COR-L47 (cell line): ENCODE measurements at places on chromosomes 12 and 14.

DNA sequence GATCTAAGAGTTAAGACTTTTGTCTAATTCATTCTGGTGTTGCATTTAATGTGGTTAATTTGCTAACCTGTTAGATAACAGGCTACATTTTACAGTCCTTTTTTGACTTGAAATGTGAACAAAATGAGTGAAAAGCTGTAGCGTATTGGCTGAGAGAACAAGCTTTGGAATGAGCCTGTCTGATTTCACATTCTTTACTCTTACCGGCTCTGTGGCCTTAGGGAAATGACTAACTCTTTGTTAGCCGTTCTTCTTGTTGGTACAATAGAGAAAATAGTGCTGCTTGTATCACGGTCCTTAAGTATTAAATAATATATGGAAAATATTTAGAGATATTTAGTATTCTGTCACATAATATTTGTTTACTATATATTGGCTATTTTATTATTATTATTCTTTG, 1.9 kb downstream of the MNAT1 start:
- DNase-seq, result no peak

DNA sequence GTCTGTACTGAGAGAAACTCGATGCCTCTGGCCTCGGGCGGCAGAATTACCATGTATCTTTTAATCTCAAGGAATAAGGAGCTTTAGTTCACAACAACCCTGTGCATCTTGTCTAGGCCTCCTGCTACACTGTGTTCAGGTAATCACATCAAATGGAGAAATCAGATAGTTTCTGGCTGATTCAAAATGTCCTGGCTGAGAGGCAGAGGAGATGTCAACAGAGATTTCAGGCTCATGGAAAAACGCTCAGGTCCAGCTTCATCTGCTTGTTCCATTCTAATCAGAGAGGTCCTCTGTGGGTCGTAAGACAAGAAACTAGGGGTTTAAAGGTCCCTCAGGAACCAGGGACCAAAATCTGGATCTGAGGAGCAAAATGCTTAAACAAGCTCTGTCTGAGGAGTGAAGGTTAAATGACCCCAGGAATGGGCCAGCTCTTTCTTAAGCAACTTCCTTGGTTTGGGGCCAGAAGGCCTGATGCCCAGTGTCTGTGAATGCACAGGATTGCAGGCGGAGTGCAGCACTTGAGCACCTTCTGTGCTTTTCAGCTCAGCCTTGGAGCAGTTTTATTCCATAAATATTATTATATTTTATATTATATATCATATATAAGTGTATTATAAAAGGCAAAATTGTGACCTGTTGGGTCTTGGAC, 170.2 kb upstream of the PRICKLE1 start:
- no peak for DNase-seq

GRCh38 chr12:52552055-52552454, 890 bp downstream of the KRT71 start:
- DNase-seq, result no peak

GRCh38 chr12:126488806-126489205, 1423.6 kb downstream of the AACS start:
- no peak for DNase-seq

GRCh38 chr12:21144309-21144708, 13.3 kb downstream of the SLCO1B1 start:
- no peak for DNase-seq

DNA sequence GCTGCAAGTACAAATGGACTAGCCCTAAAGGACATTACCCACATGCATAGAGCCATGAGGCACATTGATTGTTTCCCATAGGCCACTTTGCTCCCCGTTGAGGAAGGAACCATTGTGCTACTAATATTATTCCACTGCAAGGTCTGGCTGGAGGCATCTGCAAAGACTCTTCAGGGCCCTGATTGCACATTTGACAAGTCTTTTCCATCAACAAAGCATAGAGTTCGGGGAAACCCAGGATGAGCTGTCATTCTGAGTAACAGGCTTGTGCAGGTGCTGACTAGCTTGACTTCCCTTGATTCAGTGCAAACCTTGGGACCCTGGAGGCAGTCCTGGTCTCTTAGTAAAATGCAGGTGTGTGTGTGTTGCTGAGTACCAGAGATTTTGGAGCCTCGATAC, 73.8 kb downstream of the SUSD6 start:
- no peak for DNase-seq

DNA sequence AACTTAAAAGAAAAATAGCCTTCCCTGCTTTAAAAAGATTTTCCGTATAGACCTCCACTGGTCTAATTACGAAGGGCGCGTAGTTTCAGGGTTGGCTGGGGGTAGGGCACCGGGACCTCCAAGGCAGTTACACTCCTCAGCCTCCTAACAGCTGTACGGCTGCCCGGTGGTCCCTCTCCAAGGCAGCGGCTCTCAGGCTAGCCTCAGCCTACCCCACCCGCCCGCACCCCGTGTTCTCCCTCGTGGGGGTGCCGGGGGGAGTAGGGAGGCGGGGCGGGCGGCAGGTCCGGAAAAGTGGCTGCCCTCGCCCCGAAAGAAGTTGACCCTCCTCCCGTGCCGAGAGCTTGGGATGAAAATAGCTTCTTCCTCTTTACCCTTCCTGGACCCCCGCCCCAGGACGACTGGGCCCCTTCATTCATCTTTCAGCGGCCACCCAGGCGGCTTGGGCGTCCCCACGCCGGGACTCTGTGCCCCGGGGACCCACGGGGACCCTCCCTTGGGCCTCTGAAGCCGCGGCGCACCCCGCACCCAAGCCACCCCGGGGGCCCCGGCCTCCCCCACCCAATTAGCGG, 991 bp upstream of the RCOR1 start:
- peak; percentile 44 for DNase-seq

DNA sequence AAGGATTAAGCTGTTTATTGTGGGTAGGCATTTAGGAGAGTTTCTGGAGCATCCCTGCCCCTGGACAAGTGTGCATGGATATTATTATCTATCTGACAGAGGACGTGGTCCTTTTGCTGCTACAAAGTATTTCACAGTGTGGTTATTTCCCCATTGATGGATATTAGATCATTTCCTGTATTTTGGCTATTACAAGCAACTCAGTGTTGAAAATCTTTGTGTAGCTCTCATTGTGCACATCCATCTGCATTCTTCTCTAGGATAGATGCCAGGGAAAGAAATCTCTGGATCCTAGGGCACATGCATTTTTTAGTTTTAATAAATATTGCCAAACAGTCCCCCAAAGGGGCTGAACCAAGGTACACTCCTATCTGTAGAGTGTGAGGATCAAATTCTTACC, 154.3 kb upstream of the SRRM4 start:
- no peak for DNase-seq

DNA sequence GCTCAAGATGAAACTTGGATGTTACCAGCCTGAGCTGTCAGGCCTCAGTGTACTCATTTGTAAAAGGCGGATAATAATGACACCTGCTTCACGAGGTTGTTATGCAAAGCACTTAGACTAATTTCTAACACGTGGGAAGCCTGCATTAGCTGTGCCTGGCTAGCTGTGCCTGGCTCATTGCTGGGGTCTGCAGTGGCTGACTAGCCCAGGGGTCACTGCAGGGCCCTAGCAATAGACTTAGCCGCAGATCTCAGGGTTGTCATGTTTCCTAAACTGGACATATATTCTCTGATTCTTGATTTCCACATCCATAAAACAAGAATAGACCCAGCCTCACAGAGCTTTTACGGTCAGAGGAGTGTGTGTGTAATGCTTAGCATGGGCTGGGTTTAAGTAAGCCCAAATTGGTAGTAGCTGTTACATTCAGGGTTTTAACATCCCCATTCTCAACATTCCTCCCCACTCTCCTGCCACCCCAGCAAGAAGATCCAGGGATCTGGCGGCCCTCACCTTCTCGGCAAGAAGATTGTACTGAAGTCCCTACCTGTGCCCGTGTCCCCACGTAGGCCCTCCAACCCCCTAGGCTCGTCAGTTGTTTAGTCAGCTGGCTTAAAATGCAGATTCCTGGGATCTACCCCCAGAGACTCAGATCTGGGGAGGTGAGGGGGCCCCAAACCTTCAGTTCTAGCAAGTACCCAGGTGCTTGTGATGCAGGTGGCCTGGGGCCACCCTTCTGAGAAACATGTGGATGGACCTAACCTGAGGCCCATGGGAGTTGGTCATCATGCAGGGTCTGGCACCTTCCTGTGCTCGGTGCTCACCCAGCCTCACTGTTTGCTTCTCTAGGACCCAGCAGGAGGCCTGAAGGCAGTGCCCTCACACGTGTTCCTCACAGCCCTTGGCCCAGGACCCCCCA, 8.6 kb downstream of the NR4A1 start:
- DNase-seq, result peak; percentile 56

GRCh38 chr12:27560126-27560525, 36.1 kb downstream of the PPFIBP1 start:
- DNase-seq, result no peak

- DNase-seq, result no peak
Observed at GRCh38 chr14:100677554-100678468, 48.9 kb upstream of the DLK1 start.

DNA sequence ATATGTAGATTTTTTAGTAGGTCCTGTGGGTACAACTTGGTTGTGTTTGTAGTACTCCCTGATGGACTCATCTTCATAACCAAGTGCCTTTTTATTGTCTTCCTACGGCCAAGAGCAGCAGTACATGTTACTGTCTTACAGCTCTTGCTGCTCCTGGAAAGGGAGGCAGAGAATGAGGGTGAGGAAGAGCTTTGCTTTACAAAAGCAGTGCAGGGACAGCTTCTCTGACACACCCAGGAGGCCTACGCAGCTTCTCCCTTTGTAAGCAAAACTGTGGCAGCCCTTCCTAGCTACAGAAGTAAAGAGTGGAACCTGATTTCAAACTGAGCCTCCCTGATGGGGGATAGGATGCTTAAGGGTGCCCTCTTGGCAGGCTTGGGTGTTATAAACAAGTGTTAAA, 18.6 kb downstream of the MYRFL start:
- DNase-seq, result no peak

GRCh38 chr14:100591453-100592371, 4.5 kb upstream of the BEGAIN start:
- DNase-seq, result no peak

DNA sequence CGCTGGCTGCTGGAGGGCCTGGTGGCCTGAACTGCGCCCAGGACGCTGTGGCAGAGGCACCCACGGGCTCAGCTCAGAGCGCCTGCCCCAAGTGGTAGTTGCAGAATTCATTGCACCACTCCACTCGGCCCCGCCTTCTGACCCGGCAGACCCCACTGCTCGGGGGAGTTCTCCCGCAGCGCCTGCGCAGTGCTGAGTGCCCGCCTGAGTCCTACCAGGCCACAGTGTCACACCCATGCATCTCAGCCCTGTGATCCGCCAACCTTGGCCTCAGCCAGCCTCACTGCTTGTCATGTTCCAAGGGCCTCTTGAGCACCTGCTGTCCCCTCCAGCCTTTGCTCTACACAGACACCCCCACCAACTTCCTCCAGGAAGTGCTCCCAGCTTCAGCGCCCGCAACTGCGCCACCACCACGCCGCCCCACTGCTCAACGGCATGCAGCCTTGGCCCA, 12.2 kb downstream of the DEGS2 start:
- no peak for DNase-seq

DNA sequence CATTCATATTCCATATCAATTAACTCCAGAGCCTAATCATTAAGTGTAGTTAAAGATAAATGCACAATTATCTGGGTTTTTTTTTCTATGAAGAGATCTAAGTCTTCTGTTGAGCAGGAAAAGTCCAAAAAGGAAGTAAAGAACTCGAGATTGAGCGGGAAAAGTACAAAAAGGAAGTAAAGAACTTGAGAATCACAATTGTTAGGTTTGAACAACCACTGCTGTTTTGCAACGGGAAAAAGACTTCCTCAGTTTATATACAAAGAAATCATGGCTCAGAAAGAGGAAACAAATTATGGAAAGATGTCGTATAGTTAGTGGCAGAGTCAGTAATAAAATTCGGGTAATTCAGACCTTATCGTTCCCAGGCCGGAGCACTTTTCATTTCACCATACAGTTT, 63.3 kb downstream of the PPP1R12A start:
- DNase-seq, result no peak

- DNase-seq, result no peak
Observed at GRCh38 chr12:82942991-82943401, 256.3 kb downstream of the TMTC2 start.

DNA sequence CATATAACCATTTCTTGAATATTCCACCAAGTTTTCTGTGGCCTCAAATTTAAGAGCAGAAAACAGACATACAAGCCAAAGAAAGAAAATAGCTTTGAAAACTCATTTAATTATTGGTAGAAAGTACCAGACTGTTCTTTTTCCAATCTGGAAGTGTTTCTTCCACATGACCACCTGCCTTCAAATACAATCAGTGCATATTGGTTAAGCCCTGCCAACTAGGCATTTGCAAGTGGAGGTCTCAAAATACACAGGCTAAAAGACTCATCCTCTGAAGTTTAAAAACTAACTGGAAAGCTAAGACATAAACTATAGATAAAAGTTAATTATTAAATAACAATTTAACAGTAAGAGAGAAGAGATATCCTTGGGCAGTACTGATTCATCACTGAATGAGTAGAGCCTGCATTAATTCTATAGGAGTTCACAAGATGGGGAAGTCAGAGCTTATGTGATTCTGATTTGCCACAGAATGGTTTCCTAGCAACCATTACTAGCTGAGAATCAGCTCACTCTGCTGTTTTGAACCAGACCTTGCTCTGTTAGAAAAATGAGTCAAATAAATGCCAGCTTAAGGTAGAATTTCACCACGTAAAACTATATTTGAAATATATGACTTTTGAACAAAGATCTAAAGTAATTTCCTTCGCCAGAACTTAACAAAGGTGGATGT, 433.8 kb downstream of the FUT8 start:
- DNase-seq, result peak; percentile 48

DNA sequence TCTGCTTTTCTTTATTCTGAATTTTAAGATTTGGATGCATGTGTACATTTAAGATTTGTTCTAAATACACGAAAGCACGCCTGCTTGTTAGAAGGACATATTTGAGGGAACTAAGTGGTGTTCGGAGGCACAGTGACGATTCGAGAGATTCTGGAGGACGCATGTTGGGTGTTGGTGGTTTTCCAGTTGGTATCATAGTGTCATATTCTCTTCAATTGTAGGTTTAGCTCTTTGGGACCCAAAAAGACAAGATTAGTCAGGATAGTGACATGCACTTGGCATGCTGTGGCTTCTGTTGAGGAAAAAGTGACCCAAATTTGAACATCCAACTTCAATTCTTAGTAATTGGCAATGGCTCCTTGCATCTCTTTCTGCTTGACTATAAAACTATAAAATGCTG, 30.1 kb downstream of the PRKCH start:
- no peak for DNase-seq

GRCh38 chr14:82636426-82636825, 1102.8 kb upstream of the SEL1L start:
- DNase-seq, result no peak

DNA sequence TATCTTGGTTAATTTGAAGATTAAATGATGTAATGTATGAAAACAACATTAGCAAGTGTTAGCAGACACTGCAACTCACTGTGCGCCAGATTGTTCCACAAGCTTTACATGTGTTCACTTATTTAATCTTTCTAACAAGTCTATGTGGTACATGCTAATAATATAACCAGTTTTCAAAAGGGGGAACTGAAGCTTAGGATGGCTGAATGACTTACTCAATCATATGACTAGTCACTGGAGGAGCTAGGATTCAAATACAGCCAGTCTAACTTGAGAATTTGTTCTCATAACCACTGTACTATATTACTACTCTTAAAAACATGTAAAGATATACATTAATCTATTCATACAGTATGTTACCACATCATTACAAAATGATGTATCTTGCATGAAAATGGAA, 60.5 kb upstream of the LRIG3 start:
- no peak for DNase-seq

- no peak for DNase-seq
Observed at GRCh38 chr14:91354221-91354916, 63.3 kb downstream of the CCDC88C start.

- DNase-seq, result peak; percentile 18
Observed at GRCh38 chr12:108856428-108857157, 790 bp downstream of the SSH1 start.

- no peak for DNase-seq
Observed at GRCh38 chr12:46677749-46678148, 148.0 kb downstream of the SLC38A4 start.
